ENCODE measurements at places on chromosomes 7 and 10. TPM values are rescaled to one million over a fixed set of nuclear protein-coding genes. Genes with fewer than 3 reads are reported as not detected.

The PITRM1 gene
- total RNA-seq, result 53.9 TPM

The LRRC18 gene
- total RNA-seq, result not detected

The HTR5A gene
- not detected for total RNA-seq

The PNLIPRP2 gene
- 8.9 TPM for total RNA-seq

The GLRX3 gene
- total RNA-seq, result 57.2 TPM

The RADIL gene
- 7.4 TPM for total RNA-seq

The CDK14 gene
- total RNA-seq, result 5.4 TPM

The TNKS2 gene
- total RNA-seq, result 26.0 TPM

The CADPS2 gene
- total RNA-seq, result 11.7 TPM

The UBE3C gene
- 58.1 TPM for total RNA-seq

The SEC31B gene
- 21.6 TPM for total RNA-seq

The FAM25C gene
- total RNA-seq, result not detected

The SORCS1 gene
- 0.80 TPM for total RNA-seq

The LRRC61 gene
- total RNA-seq, result 14.5 TPM

The ALOX5 gene
- 14.3 TPM for total RNA-seq

The SFR1 gene
- 5.8 TPM for total RNA-seq

The BICC1 gene
- 1.1 TPM for total RNA-seq

The UNCX gene
- total RNA-seq, result not detected
